ENCODE measurements at places on chromosomes 4 and X.

DNA sequence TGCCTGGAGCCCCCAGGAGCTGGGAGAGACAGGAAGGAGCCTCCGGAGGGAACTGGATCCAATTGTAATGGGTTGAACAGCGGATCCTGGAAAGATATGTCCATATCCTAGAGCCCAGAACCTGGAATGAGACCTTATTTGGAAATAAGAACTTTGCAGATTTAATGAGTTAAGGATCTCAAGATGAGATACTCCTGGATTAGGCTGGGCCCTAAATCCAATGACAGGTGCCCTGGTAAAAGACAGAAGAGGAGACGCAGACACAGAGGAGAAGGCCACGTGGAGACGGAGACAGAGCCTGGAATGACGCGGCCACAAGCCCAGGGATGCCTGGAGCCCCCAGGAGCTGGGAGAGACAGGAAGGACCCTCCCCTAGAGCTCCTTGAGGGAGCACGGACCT is 34.1 kb downstream of the P2RY8 start:
- DNase-seq = no peak

GRCh38 chr4:15194520-15194919 is 192.2 kb downstream of the CPEB2 start:
- DNase-seq = no peak

GRCh38 chr4:177410566-177410965 is 31.7 kb downstream of the AGA start:
- DNase-seq = no peak

DNA sequence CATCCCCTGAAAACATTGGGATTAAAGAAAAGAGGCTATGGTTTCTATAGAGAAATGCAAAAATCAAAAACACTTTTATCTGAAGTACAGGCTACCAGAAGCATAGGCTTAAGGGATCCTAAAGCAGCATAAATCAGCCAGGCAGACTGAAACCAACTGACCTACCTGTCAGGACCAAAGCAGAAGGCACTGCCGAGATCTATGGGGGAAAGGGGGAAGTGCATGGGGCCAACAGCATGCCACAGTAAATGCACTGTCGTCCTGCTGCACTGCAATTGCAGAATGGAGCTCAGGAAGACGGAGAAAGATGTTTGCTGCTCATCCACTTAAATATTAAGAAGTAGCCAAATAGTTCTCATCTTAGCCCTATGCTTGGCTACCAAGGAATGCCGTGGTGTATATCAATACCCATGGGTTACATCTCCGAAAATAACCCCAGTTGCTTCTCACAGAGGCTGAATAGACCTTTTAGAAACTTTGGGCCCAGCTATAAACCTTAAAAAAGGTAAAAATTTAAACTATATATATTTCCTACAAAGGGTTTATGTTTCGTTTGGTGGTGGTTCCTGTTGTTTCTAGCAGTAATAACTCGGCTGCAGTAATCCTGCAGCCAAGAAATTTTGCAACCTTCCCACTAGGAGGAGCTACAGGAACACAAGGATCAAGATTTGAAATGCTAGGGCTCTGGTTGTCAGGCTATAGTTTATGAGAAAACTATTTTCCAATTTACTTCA is 312.2 kb upstream of the DIAPH2 start:
- peak; percentile 42 for DNase-seq

GRCh38 chrX:43676971-43677572 is 21.0 kb downstream of the MAOA start:
- DNase-seq = peak; percentile 17

DNA sequence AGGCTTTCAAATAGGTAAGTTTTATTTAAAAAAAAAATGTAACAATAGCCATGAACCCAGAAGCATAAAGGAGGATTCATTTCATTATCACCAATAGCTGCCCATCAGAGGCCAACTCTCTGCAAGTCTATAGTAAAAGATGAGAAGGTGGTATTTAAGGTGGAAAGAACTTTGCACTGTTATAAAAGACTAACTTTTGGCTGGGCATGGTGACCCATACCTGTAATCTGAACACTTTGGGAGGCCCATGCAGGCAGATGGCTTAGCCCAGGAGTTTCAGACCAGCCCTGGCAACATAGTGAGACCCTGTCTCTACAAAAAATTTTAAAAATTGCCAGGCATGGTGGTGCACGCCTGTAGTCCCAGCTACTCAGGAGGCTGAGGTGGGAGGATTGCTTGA is 43.3 kb downstream of the RPS3A start:
- DNase-seq = no peak

- no peak for DNase-seq
Observed at GRCh38 chr4:120801137-120801758, 121.3 kb downstream of the PRDM5 start.

DNA sequence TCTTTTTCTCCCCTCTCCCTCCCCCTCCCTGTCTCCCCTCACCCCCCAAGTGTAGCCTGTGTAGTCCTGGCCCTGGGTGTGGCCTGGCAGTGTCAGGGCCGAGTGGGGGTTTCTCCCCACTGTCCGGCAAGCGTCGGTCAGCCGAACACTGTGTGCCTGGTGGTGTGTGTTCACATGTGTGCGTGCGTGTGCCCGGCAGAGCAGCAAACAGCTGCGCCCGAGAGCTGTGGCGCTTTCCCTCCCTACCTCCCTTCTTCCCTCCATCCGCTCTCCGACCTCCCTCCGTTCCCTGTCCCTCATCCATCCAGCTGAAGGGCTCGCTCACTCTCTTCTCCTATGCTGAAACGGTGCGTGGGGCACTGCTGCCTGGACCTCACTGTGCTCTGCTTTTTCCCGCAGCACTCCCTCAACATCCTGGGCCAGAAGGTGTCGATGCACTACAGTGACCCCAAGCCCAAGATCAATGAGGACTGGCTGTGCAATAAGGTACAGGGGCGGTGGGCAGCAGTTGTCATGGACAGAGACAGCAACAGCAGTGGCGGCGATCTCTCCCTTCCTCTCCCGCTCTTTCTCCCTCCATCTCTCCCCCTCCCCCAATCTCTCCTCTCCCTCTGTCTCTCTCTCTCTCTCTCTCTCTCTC is 17.4 kb upstream of the UBA1 start:
- DNase-seq = no peak

DNA sequence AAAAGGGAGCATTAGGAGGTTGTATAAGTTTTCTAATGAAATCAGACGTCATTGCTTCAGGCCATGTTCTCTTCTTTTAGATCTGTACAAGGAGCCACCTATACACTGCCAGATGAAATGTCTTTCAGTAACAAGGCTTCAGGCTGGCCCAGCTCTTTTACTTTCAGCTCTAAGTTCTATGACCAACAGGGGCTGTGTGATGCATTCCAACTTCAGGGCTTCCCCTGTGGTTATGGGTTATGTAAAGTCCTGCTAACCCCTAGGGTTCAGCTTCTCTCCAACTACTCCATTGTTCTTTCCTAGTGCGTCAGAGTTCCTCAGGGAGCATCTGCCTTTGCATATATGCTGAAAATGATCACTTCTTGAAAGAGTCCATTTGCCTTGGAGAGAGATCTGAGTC is 79.4 kb upstream of the TTC29 start:
- DNase-seq = no peak

- no peak for DNase-seq
Observed at GRCh38 chr4:42750091-42750490, 93.2 kb upstream of the ATP8A1 start.

DNA sequence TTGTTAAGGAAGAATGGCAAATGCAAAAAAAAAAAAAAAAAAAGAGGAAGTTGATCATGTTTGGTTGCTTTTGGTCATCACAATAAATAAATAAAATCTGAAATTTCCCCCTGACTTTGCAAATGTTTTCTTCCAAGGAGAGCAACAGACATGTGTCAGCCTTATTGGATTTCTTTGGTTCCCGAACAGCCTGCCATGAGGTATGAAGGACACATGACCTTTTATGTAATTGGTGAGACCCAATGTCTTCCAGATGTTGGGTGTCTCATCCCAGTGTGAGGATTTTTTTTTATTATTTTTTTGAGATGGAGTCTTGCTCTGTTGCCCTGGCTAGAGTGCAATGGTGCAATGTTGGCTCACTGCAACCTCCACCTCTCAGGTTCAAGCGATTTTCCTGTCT is 24.6 kb upstream of the CD99 start:
- no peak for DNase-seq

DNA sequence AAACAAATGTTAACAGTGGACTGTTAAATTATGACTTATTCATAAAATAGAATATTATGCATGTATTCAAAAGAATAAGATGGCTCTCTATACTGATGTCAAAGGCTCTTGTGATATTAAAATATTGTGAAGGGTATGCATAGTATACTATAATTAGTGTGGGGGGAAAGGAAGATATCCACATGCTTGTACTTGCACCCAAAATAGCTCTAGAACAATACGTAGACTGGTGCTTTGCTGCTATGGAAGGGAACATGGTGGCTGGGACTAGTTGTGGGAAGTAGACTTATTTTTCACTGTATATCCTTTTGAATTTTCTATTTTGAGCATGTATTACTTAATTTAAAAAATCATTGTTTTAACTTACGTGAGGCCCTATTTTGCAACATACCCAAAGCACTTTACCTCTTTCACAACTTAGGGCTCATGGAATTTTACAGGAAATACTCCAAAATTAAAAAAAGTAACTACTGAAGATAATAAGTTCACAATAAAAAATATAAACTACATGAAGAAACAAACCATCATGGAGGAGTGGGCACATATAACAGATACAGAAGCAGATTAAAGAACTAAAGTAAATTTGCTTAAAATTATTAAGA is 7.9 kb downstream of the PGRMC2 start:
- DNase-seq = no peak

- DNase-seq = no peak
Observed at GRCh38 chrX:151384807-151385206, 12.2 kb upstream of the VMA21 start.

DNA sequence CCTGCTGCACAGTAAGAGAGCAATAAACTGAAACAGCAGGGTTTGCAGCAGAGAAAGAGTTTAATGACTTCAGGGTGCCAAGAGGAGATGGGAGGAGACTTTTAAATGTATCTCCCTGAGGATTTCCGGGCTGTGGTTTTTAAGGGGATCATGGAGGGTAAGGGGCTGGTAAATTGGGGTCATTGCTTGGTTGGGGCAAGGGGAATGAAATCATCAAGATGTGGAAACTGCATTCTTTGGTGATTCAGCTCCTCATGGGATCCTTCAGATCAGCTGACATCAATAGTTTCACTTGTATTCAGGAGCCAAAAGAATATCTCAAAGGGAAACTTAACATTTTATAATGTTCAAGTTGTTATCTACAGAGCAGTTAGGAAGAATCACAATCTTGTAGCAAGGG is 174.3 kb upstream of the ANXA10 start:
- no peak for DNase-seq

DNA sequence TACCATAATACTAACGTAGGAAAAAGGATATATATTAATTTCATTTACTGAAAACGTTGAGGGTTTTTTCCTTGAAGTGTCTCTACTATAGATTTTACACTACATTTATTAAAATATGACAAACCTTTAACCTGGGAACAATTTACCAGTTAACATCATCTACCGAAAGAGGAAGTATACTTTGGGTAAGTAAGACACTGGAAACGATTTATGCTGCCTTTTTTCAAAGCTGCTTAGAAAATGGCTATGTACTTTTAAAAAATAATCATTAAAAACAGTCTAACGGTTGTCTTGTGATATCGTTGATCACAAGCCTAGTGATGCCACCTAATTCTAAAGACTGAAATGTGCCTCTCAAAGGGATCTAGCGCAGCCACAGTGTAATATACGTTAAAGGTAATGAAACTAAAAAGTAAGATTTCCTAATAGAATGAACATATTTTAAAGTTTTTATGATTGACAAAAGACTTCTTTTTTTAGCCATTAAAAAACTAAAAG is 50.4 kb downstream of the STX18 start:
- DNase-seq = no peak

DNA sequence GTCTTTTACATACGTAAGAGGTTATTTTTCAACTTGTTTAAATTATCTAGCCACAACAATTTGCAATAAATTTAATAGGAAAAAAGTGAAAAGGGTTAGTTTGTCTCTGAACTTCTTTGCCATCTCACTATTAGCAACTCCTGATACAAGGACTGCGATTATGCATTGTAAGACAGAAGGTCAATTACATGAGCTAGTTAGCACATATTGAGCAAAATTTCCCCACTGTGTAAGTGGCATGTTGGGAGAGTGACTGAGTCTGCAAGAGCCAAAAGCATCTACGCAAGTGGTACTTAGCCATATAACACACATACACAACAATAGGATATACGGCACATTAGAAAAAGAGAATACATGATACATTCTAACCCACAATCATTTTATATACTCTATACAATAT is 927.2 kb downstream of the STPG2 start:
- no peak for DNase-seq

GRCh38 chr4:18767921-18768320 is 746.4 kb upstream of the LCORL start:
- no peak for DNase-seq

DNA sequence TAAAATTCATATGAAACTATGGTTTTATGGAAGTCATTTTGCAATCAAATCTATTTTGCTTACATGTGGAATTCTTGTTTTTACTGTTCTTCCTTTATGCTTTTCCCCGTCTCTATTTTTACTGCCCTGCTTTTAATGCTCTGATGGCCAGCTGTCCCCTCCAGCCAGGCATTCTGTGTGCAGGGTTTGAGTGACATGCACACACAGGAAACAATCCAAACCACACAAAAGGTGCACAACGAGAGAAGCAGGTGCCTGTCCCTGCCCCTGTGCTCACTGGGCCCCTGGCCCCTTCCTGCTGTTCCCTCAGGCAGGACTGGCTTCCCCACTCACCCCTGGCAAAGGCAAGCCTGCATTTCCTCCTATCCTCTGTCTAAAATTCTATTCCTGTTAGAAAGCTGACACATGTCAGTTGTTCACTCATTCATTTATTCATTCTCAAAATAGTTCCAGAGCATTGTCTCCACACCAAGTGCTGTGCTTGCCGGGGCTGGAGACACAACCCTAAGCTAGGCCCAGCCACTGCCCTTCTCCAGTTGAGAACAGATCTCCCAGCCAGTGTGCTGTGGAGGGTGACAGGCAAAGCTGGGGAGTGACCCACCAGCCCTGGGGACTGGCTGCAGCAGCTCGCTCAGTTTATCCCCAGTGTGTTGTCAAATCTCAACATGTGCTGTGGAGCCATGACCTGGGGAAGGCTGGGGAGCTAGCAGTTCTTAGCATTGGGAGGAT is 346.3 kb downstream of the FBXW7 start:
- no peak for DNase-seq

- DNase-seq = peak; percentile 98
Observed at GRCh38 chr4:17810260-17811077, at the start of the genes DCAF16 and NCAPG. Gene DCAF16 (minus strand): TSS chr4:17810757. CDS start chr4:17804141, 6,616 bp downstream. Gene NCAPG (plus strand): TSS chr4:17810979. CDS start chr4:17811078, 99 bp downstream.

- DNase-seq = no peak
Observed at GRCh38 chrX:16212436-16212835, 45.2 kb downstream of the MAGEB17 start.

DNA sequence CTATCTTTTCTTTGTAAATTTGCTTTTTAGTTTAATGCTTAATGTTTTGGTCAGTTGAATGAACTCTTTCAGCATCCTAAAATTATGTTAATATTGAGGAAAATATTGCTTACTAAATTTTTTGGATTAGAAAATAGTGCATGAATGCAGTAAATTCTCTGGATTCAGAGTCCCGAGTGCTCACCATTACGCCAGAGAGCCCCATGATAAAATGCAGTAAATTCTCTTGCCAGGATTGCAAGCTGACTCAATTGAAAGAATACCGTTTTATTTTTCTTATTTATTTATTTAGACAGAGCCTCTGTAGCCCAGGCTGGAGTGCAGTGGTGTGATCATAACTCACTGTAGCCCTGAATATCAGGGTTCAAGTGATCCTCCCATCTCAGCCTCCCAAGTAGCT is 60.9 kb upstream of the ENPEP start:
- no peak for DNase-seq
